Kidney epithelial cell (primary cell): ENCODE measurements at places on chromosomes 5 and 9. TPM values are rescaled to one million over a fixed set of nuclear protein-coding genes. Genes with fewer than 3 reads are reported as not detected.

DNA sequence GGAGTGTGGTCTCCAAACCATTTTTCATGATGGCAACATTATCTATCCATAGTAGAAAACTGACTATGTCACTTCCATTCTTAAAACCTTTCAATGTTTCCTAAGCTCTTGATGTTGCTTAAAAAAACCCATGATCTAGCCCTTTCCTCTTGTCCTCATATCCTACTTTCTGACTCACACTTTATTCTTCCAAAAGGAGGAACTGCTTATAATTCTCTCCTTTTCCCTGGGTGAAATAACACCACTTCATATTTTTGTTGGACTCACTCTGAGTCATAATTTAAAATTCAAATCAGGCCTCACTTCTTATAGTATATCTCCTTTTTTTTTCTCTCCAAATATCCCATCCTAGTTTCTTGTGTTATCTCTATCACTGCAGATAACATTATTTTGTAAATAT is 513.9 kb downstream of the MAN2A1 start:
- no peak for DNase-seq

GRCh38 chr9:29012911-29013310 is 1439.6 kb upstream of the C9orf72 start:
- no peak for DNase-seq

DNA sequence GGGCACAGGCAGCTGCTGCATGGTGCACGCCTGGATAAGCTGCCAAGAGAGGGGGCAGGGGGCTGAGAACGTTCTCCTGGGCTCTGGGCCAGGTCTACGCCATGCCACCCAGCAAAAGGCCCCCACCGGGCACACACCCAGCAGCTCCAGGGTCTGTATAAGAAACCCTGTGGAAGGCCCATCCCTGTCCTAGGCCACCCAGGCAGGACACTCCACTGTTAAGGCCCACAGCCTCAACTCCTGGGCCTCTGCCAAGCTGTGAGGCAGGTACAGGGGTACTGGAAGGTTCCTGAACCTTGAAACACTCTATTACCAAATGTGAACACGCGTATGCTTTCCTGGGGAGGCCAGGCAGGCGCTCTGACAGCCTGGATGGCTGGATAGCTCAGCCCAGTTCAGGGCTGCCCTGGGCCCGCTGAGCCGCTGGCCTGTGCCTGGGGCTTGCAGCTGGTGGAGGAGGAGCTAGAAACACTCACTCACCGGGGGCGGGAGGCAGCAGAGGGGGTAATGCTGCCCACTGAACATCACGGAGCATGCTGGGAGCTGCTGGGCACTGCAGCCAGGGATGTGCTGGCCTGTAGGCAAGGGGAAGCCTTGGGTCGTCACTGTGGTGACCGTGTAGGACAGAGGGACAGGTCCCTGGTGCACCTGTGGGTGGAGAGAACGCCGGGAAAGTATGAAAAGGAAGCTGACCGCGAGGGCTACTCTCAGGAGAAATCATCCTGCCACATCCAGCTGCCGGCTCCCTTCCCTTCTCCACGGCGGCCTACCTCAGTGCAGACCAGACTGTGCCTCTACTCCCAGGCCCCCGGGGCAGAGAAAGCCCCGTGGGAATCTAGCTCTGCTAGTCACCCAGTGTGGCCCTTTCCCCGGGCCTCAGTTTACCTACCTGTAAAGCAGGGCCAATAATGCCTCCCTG is 6.0 kb downstream of the RNF44 start:
- no peak for DNase-seq

DNA sequence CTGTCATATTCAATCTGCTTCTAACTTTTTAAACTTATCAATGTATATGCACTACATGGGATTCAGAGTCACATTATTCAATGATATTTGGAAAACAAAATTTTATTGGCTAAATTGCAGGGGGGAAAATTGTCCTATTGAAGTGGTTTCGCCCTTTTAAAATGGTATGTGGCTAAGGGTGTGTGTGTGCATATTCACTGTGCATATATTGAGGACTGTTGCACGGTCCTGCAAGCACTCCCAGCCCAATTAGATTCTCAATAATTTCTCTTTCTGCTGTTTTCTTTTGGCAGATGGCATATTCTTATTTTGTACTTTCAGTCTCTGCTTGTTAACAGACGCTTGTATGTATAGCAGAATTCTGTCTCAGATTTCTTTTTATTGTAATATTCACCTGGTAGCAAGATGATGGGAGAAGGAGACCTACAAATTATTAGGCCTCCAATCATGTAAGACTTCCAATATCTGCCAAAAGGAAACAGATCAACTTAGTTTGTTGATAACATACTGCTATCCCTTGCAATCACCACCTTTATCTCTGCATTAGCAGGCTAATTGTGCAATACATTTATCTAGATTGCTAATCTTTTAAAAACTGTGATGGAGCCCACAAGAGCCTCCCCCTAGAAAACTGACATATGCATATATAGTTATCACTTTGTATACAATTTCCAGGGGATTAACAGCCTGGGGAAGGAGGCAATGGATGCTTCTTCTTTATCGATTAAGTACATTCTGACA is 411.5 kb downstream of the PLK2 start:
- no peak for DNase-seq

GRCh38 chr9:95752129-95752731 is 123.3 kb upstream of the ERCC6L2 start:
- no peak for DNase-seq

- DNase-seq: no peak
Measured at GRCh38 chr5:169142264-169142970, 158.5 kb downstream of the SLIT3 start.

GRCh38 chr9:127492616-127493015 is 41.3 kb downstream of the LRSAM1 start:
- no peak for DNase-seq

DNA sequence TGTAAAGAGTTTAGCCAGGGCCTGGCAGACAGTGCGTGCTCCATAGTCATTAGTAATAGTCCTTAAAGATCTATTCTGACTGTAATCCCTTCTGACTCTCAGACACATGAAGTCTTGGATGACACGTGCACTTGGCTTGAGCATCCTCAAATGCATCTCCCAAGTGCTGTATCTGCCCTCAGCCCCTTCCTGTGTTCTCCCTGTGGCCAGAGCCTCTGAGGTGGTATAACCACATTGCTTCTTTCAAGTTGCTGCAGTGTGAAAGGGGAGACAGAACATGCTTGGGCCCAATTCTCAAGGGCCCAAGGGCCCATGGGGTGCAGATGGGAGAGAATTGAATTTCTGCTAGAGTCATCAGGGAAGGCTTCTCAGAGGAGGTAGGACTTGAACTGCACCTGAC is 30.1 kb upstream of the HAND1 start:
- DNase-seq: no peak

- no peak for DNase-seq
Measured at GRCh38 chr5:8851101-8851500, 694.8 kb downstream of the SEMA5A start.

GRCh38 chr5:150317048-150318003 is 14.6 kb upstream of the ARSI start:
- DNase-seq: peak; percentile 96

CER1 gene
- total RNA-seq: not detected in 2 replicates

IL7R gene
- 1.6 and 4.0 TPM in 2 replicates for total RNA-seq
